ENCODE measurements at places on chromosomes 16 and 17. TPM values are rescaled to one million over a fixed set of nuclear protein-coding genes. Genes with fewer than 3 reads are reported as not detected.

The CDH5 gene
- 19.2 TPM for total RNA-seq

The MYH8 gene
- not detected for total RNA-seq

The FAM20A gene
- 28.8 TPM for total RNA-seq

DNA sequence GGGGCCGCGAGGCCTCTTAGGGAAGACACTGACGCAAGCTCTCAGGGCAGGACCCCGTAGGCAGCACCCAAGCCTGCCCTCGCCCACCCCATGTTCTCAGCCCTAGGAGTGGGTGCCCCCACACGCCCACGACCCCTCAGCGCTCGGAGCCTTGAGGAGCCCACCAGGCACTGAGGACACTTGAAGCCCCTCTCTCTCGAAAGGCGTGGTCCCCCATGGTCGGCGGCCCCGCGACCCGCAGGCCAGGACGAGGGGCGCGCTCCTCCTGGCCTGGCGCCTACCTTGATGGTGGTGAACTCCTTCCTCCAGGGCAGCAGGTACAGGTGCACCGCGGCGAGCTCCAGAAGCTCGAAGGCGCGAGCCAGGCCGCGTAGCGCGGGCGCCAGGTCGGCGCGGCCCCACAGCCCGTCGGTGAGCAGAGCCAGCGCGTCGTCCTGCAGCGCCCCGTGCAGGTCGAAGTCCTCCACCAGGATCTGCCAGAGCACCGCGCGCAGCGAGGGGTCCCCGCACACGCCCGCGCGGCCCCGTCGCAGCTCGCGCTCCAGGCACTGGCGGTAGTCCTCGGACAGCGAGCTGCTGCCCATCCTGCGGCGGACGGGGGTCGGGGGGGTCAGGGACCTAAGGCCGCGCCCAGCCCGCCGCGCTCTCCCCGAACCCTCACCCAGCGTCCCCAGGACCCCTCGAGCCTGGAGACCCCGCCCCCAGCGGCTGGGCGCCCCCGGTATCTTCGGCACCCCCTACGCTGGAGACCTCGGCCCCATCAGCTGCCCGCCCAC is 668 bp downstream of the SPATA2L start:
- peak overlapping the region; percentile 96 for H3K27ac ChIP-seq
- no peaks in the 10 kb centered on the region for H3K27me3 ChIP-seq
- peak; percentile 72 for DNase-seq
- H3K36me3 ChIP-seq = no peaks in the 10 kb centered on the region
- peak overlapping the region; percentile 71 for H3K4me3 ChIP-seq
- no peaks in the 10 kb centered on the region for H3K4me1 ChIP-seq

DNA sequence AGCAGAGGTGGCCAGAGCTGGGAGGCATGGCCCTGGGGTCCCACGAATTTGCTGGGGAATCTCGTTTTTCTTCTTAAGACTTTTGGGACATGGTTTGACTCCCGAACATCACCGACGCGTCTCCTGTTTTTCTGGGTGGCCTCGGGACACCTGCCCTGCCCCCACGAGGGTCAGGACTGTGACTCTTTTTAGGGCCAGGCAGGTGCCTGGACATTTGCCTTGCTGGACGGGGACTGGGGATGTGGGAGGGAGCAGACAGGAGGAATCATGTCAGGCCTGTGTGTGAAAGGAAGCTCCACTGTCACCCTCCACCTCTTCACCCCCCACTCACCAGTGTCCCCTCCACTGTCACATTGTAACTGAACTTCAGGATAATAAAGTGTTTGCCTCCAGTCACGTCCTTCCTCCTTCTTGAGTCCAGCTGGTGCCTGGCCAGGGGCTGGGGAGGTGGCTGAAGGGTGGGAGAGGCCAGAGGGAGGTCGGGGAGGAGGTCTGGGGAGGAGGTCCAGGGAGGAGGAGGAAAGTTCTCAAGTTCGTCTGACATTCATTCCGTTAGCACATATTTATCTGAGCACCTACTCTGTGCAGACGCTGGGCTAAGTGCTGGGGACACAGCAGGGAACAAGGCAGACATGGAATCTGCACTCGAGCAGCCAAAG is 2.3 kb downstream of the CSF3 start:
- H3K4me1 ChIP-seq = peaks cover 31% of the 10 kb centered on the region
- H3K27me3 ChIP-seq = no peaks in the 10 kb centered on the region

DNA sequence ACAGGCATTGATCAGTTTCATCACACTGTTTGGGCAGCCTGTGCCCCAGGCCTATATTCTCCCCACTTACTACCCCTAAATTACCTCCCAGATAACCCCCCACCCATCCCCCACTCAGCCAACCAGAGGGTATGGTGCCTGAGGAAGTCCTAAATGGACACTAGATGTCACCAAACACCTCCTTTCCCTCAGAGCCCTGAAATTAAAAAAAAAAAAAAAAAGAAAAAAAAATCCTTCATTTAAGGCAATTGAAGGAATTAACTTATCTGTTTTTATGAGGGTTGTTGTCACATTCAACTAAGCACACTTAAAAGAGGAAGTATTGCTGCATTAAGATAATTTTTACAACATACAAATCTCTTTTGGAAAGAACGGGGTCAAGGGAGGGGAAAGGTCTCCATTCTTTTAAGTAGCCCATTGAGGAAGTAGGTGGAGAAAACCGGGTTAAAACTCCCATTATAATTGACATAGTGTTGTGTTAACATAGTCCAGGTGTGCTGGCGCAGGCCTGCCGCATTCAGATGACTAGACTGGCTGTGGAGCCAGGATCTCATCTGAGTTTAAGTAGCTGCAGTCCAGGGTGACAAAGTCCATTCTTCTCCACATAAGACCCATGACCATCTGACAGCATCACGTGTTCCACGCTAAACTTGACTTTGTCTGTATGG is 46.3 kb downstream of the SNX11 start:
- H3K27me3 ChIP-seq = no peaks in the 10 kb centered on the region
- DNase-seq = no peak
- no peaks in the 10 kb centered on the region for H3K36me3 ChIP-seq
- H3K4me1 ChIP-seq = no peaks in the 10 kb centered on the region
- no peak overlapping the region for H3K4me3 ChIP-seq
- no peak overlapping the region for H3K27ac ChIP-seq

DNA sequence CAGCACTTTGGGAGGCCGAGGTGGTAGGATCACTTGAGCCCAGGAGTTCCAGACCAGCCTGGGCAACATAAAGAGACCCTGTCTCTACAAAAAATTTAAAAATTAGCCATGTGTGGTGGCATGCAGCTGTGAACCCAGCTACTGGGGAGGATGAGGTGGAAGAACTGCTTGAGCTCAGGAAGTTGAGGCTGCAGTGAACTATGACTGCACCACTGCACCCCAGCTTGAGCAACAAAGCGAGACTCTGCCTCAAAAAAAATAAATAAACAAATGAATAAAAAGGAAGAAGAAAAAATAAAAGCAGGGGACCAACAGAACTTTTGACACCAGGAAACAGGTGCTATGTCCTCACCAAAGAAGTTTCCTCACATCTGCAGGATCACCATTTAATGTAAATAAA is 14.2 kb downstream of the TERF2 start:
- H3K27ac ChIP-seq = no peak overlapping the region
- H3K27me3 ChIP-seq = no peaks in the 10 kb centered on the region
- H3K4me3 ChIP-seq = no peak overlapping the region
- no peak for DNase-seq

DNA sequence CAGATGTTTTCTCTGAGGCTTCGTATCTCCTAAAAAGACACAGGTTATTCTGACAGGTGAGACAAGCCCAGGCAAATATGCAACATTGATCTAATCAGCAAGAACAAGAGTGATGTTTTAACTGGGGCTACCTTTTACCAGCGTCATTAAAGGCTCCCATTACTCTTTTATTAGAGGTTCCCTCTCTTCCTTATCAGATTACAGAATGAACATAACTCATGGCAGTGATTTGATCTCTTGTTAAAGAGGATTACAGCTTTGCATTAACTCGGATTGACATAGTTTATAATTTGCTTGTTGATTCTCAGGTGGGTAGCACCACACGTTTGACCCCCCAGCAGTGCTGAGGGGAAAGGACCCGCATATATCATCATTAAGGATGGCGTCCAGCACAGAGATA is 90.5 kb downstream of the AATF start:
- no peaks in the 10 kb centered on the region for H3K27me3 ChIP-seq
- no peak overlapping the region for H3K4me3 ChIP-seq
- DNase-seq = no peak
- H3K36me3 ChIP-seq = no peaks in the 10 kb centered on the region
- H3K4me1 ChIP-seq = no peaks in the 10 kb centered on the region
